Inflammatory macrophage (primary cell): ENCODE measurements at places on chromosomes 11 and 22.

DNA sequence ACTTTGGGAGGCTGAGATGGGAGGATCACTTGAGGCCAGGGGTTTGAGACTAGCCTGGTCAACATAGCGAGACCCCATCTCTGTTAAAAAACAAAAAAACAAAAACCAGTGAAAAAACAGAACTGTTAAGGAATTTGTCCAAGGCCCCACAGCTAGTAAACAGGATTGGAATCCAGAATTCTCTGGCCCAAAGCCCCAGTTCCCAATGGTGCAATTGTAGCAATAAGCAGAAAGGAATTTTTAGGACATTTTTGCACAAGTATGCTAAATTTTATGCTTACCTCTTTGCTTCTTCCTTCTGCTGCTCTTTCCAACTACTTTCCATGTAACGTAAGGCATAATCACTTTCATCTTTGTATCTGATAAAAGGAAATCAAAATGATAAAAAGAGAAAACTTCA lies 11.6 kb downstream of the MISFA start:
- DNase-seq: no peak

DNA sequence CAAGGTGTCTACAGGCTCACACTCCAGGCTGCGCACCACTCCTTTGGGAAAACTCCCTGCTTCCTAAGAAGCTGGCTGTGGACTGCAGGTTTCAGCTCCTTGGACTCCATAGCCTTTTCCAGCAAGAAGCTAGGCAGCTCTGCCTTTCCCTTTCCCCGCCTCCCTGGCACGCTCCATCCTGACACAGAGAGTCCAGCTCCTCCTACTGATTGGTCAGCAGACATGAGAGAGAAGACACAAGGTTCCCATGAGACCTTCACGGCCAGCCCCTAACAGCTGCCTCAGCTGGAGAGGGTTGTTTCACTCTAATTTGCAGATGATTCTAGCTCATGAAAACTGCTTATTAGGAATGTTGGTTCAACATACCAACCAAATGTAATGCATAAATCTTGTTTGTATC lies 27.6 kb downstream of the TENM4 start:
- DNase-seq: no peak

DNA sequence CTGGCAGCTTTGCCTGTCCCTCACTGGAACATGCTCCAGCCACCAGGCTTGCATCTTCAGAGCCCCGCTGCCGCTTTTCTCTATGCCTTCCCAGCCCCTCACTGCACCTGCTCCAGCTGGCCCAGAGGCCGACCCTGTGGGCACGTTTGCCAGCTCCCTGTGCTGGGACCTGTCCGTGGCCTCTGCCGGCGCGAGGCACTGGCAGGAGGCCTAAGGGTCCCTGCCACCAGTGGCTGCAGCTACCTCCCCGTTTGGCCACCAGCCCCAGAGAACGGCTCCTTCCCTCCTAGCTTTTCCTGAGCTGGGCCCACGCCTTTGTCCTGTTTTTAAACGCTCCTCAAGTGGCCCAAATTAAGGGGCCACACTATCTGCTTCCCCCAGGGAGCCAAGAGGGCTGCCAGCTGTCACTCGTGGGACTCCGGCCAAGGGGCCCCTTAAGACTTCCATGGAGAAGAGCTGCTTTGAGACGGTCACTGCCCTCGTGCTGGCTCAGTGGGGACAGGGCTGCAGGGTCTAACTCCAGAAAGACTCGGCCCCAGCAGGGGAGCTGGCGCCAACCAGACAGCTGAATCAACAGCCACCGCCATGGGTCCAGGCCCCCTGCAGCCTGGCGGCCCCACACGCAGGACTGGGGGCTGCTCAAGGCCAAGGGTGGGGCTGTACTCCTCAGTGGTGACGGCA lies 24.6 kb upstream of the WNT7B start:
- DNase-seq: no peak

GRCh38 chr22:38125751-38126201 lies 15.3 kb upstream of the BAIAP2L2 start:
- DNase-seq: no peak

GRCh38 chr11:1391165-1392075 lies 1.7 kb downstream of the BRSK2 start:
- no peak for DNase-seq

DNA sequence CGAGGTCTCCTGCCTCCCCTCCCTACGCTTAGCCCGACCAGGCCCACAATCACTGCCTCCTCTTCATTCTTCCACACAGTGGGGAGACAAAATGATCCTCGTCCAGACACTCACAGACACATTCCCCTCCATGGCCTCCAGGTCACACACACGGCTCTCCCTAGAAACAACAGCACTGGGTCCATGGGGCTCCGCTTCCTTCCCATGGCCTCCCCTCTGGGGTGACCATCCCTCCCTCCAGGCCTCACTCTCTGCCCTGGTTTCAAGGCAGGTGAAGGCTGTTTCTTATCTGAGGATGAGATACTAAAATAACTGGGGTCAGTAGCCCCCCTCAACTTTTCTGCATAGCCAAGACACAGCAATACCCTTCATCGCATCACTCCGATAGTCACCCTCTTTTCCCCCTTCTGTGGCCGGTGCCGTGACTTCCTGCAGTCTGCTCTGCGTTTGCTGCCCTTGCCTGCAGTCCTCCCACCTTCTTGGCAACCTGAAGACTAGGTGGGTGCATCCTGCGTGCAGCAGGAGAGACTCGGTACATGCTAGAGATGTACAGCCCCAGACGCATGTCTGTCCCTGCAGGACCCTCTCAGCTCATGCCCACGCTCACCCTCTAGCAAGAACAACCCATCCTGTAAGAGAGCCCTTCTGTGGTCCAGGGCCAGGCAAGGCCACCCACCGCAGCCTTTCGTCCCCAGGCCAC lies 55.8 kb downstream of the CD6 start:
- DNase-seq: no peak

- no peak for DNase-seq
These were observed 21.6 kb upstream of the SLC36A4 start for GRCh38 chr11:93219440-93219839.
